ENCODE measurements at places on chromosomes 16 and 17. TPM values are rescaled to one million over a fixed set of nuclear protein-coding genes. Genes with fewer than 3 reads are reported as not detected.

Gene C16orf92
- not detected for polyA plus RNA-seq

GRCh38 chr16:31141489-31142108 is 6.1 kb upstream of the PRSS8 start:
- DNase-seq = no peak

DNA sequence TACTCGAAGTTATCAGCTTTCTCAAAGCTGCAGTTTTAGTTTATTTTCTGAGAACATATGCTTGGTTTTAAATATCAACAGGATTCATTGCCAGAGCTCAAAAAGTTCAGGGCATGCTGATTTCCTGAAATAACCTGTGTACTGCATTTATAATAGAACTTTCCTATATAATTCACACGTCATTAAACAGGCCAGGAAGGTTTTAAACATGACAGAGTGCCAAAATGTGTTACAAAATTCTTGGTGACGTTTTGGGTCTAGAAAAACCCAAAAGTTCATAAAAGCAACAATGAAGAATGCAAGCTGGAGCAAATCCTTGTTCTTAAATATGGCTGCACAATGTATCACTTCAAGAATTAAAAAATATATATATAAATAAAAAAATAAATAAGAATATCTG is 1139.1 kb downstream of the CDH11 start:
- DNase-seq = no peak

- DNase-seq = no peak
Observed at GRCh38 chr16:55030944-55031343, 100.3 kb downstream of the IRX5 start.

GRCh38 chr17:67289181-67289876 is 44.3 kb upstream of the HELZ start:
- DNase-seq = no peak

Measured in GM12878 (cell line).